ENCODE measurements at places on chromosomes 13 and 19.

GRCh38 chr13:32202268-32202667 lies 112.9 kb downstream of the ZAR1L start:
- H3K4me3 ChIP-seq, result no peak overlapping the region
- peaks cover 15% of the 10 kb centered on the region for H3K4me1 ChIP-seq
- no peak overlapping the region for H3K27ac ChIP-seq
- H3K36me3 ChIP-seq, result no peaks in the 10 kb centered on the region

DNA sequence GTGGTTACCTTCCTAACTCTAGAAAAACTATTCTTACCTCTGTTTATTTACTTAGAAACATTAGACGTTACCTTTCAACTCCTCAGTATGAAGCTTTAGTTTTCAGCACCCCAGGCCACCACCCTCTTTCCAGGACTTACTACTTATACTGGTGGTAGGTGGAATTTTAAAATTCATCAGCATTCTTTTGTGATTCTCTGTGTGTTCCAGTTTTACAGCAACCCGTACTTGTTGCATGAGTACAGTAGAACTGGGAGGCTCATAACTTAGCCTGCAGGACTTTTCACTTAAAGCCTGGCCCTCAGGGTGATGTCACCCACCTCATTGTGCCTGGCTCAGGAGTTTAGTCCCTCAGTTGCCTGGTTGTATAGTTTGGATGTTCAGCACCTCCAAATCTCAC lies 49.4 kb upstream of the ALOX5AP start:
- peaks cover 5% of the 10 kb centered on the region for H3K4me1 ChIP-seq
- no peak for DNase-seq
- no peak overlapping the region for H3K27ac ChIP-seq
- 0 out of 2 replicates have a peak, but pooled peaks cover 3% of the 10 kb centered on the region for H3K27me3 ChIP-seq

DNA sequence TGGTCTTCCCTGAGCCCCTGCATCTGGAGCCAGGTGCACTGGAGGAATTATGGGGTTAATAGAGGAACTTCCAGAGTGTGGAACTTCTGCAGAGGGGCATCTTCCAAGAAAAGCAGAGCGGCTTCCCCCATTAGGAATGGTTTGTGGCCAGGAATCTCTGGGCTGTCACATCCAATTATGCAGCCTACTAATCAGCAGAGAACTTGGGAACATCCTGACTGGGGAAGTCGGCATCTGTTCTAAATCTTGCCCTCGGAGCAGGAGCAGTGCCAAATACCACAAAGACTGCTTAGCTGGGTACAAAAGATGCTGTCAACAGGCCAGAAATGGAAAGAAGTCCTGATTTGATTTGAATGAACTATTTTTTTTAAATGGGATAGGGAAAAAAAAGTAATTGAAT lies 435.1 kb downstream of the ZNF536 start:
- no peak overlapping the region for H3K27ac ChIP-seq
- no peak overlapping the region for H3K4me3 ChIP-seq
- H3K36me3 ChIP-seq, result no peaks in the 10 kb centered on the region
- no peaks in the 10 kb centered on the region for H3K27me3 ChIP-seq
- no peak for DNase-seq

DNA sequence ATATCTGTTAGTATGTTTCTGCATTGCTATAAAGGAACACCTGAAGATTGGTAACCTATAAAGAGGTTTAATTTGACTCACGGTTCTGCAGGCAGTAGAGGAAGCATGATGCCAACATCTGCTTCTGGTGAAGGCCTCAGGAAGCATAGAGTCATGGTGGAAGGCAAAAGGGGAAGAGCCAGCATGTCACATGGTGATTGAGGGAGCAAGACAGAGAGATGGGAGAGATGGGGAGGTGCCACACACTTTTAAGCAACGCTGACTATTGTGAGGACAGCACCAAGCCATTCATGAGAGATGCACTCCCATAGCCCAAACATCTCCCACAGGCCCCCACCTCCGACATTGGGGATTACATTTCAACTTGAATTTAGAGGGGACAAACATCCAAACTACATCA lies 32.8 kb downstream of the COG6 start:
- DNase-seq, result no peak
- no peaks in the 10 kb centered on the region for H3K4me1 ChIP-seq
- H3K36me3 ChIP-seq, result peaks cover 2% of the 10 kb centered on the region
- H3K27me3 ChIP-seq, result no peaks in the 10 kb centered on the region

- H3K4me1 ChIP-seq, result no peaks in the 10 kb centered on the region
- no peaks in the 10 kb centered on the region for H3K27me3 ChIP-seq
- no peak overlapping the region for H3K4me3 ChIP-seq
- no peaks in the 10 kb centered on the region for H3K36me3 ChIP-seq
- H3K27ac ChIP-seq, result no peak overlapping the region
Observed at GRCh38 chr13:77397636-77398035, 70.7 kb upstream of the MYCBP2 start.

DNA sequence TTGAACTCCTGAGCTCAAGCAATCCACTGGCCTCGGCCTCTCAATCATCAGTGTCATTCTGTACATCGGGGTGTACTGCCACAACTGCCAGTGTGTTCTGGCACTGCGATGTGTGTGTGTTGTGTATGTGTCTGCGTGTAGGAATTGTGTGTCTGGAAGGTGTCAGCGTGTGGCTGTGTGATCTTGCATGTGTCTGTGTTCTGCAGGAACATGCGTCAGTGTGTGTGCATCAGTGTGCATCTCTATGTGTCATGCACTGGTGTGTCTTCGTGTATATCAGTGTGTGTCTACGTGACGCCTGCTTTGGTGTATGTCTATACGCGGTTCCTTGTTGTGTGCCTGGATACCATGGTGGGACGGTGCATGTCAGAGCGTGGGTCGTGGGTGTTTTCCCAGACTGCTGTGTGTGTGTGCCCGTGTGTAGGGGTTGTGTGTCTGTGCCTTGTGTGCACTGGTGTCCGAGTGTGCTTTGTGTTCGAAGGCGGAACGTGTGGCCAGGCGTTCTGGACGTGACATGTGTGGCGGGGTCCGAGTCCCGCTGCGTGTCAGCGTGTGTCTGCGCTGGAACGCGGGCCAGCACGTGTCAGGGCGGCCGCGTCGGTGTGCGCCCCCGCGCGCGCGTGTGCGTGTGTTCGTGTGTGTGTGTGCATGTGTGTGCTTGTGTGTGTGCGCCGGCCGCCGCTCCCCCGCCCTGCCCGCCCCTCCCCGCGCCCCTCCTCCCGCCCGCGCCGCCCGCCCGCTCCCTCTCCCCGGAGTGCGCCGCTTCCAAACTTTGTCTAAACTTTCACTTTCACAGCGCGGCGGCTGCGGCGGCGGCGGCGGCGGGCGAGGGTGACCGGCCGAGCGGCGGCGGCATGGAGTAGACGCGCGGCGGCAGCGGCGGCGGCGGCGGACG lies at the start of gene NFIX:
Gene NFIX, plus strand, starts transcription at position 775 of the 895 bp plus-strand sequence. CDS start 363 bp downstream, outside the sequence.
- no peak within 1 kb of the TSS for H3K27ac ChIP-seq
- H3K4me1 ChIP-seq, result peaks cover 9% of the 10 kb centered on the region
- peak within 1 kb of the TSS; percentile 70 for H3K4me3 ChIP-seq
- DNase-seq, result no peak
- H3K27me3 ChIP-seq, result peaks cover 90% of the 10 kb centered on the region

GRCh38 chr13:114142640-114143490 lies 10.4 kb upstream of the RASA3 start:
- no peaks in the 10 kb centered on the region for H3K4me1 ChIP-seq
- H3K4me3 ChIP-seq, result no peak overlapping the region

GRCh38 chr19:10006335-10006708 lies 4.0 kb downstream of the COL5A3 start:
- no peak overlapping the region for H3K4me3 ChIP-seq
- no peaks in the 10 kb centered on the region for H3K36me3 ChIP-seq
- no peak for DNase-seq
- H3K27me3 ChIP-seq, result peaks cover 45% of the 10 kb centered on the region

GRCh38 chr19:7860714-7861618 lies 13.2 kb downstream of the PRR36 start:
- peak overlapping the region; percentile 79 for H3K4me3 ChIP-seq
- peaks cover 76% of the 10 kb centered on the region for H3K27me3 ChIP-seq
- no peaks in the 10 kb centered on the region for H3K36me3 ChIP-seq

DNA sequence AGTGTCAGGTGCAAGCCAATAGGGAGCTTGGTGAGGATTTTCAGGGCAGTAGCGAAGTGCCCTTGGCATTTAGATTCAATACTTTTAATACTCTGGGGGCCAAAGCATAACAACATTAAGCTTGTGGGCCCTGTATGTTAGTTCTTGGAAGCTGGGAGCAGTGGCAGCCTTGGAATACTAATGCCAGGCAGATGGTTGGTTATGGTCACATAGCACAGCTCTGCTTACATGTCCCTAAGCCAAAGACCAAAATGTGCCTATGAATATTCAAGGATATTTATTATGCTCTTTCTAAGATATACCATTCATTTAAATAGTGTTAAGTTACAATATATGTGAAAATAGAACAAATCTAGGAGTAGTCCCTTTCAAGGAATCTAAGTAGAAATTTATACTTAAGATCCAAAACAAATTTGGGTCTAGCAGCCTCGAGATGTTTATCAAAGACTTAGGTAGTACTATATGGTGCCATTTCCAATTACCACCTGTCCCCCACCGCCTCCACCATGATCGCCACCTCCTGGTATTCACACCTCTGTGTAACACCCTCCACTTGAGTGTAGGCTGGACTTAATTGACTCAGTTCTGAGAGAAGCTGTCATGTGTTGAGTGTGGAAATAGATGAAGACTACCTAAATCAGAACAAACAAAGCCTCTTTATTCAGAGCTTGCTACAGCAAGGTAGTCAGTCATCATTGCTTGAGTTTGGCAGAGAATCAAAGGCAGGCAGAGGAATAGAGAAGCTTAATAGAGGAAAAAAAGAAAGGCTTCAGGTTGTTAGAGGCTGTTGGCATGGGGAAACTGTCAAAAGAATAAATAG lies 261.0 kb downstream of the GPC5 start:
- no peaks in the 10 kb centered on the region for H3K4me1 ChIP-seq
- DNase-seq, result no peak
- H3K4me3 ChIP-seq, result no peak overlapping the region
- no peak overlapping the region for H3K27ac ChIP-seq
- no peaks in the 10 kb centered on the region for H3K27me3 ChIP-seq
- H3K36me3 ChIP-seq, result no peaks in the 10 kb centered on the region

GRCh38 chr19:43643326-43643725 lies 3.7 kb upstream of the CADM4 start:
- DNase-seq, result no peak
- H3K27ac ChIP-seq, result no peak overlapping the region
- H3K36me3 ChIP-seq, result peaks cover 21% of the 10 kb centered on the region
- H3K27me3 ChIP-seq, result peaks cover 66% of the 10 kb centered on the region
- no peak overlapping the region for H3K4me3 ChIP-seq

- no peak for DNase-seq
- H3K27me3 ChIP-seq, result peaks cover 4% of the 10 kb centered on the region
- 0 out of 2 replicates have a peak overlapping the region, but pooled peaks have one; percentile 60 for H3K27ac ChIP-seq
- H3K4me1 ChIP-seq, result peaks cover 40% of the 10 kb centered on the region
Observed at GRCh38 chr13:28501547-28501946, 6.6 kb upstream of the FLT1 start.

GRCh38 chr13:99225078-99225477 lies 24.4 kb downstream of the UBAC2 start:
- no peaks in the 10 kb centered on the region for H3K27me3 ChIP-seq
- H3K4me1 ChIP-seq, result peaks cover 33% of the 10 kb centered on the region
- no peak for DNase-seq
- H3K4me3 ChIP-seq, result no peak overlapping the region
- H3K36me3 ChIP-seq, result peaks cover 8% of the 10 kb centered on the region
- H3K27ac ChIP-seq, result no peak overlapping the region

- peak; percentile 19 for DNase-seq
- no peaks in the 10 kb centered on the region for H3K4me1 ChIP-seq
- no peak within 1 kb of the TSS for H3K27ac ChIP-seq
- H3K27me3 ChIP-seq, result no peaks in the 10 kb centered on the region
- H3K36me3 ChIP-seq, result no peaks in the 10 kb centered on the region
- H3K4me3 ChIP-seq, result no peak within 1 kb of the TSS
Observed at GRCh38 chr13:113666951-113667701, at the start of gene GRK1. GRK1 (plus strand) TSS chr13:113667219; CDS start chr13:113667387, 168 bp downstream.

DNA sequence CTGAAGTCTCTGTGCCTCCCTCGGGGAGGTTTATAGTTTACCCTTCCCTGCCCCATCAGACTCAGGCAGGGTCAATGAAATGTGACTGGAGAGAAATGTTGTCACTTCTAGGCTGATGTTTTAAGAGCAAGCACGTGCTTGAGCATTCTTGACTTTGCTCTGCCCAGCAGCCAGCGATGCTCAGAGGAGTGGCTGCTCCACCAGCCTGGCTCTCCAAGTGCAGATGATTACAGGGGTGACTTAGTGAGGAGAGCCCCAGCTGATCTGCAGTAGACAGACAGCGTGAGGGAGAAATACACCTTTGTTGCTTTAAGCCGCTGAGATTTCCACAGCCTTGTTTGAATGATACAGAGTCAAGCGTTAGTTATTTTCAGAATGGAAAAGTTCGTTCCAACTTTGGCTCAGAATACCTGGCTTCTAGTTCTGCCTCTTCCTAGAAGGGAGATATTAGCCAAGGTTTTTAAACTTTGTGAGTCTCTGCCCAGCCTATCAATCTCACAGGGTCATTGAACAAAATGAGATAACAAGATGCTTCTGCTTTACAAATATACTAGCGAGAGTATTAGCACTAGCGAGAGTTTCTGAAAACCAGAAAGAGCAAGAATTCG lies 143.6 kb downstream of the OXGR1 start:
- H3K27ac ChIP-seq, result no peak overlapping the region
- no peak for DNase-seq
- H3K27me3 ChIP-seq, result no peaks in the 10 kb centered on the region
- H3K36me3 ChIP-seq, result peaks cover 11% of the 10 kb centered on the region
- H3K4me3 ChIP-seq, result no peak overlapping the region

- no peaks in the 10 kb centered on the region for H3K27me3 ChIP-seq
- no peaks in the 10 kb centered on the region for H3K36me3 ChIP-seq
- DNase-seq, result no peak
- H3K4me3 ChIP-seq, result no peak overlapping the region
- H3K4me1 ChIP-seq, result peaks cover 15% of the 10 kb centered on the region
Observed at GRCh38 chr13:67231289-67232000, 1.3 kb upstream of the PCDH9 start.

DNA sequence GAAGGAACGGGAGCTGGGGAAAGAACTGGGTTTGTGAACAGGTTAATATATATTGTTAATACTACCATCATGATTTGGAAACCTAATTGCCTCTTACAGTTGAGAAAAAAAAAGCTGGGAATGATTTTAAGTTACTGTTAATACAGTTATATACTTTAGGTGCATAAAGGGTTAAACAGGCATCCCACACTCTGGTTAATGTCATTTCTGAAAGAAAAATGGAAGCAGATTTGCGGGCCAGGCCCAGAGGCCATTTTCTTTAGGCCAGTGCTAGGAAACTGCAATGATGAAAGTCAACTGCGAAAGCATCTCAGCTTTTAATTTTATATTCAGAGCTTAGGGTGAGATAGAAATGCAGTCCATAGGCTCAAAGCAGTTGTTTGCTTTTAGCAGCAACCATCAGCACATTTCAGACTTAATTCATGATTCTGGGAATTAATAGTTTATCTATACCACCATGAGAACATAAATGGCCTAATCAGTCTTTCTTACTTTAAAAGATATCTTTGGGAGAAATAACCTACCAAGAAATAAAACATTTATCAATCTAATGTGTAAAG lies 592.8 kb downstream of the GPC6 start:
- H3K27ac ChIP-seq, result no peak overlapping the region
- H3K27me3 ChIP-seq, result no peaks in the 10 kb centered on the region
- no peak for DNase-seq
- peaks cover 17% of the 10 kb centered on the region for H3K4me1 ChIP-seq
- H3K4me3 ChIP-seq, result no peak overlapping the region
- no peaks in the 10 kb centered on the region for H3K36me3 ChIP-seq
